Activated CD4-positive, alpha-beta T cell treated with anti-CD3 and anti-CD28 coated beads, Interleukin-2, amount 50 U/mL, for 48 hours (primary cell): ENCODE measurements at places on chromosomes 16 and 17.

DNA sequence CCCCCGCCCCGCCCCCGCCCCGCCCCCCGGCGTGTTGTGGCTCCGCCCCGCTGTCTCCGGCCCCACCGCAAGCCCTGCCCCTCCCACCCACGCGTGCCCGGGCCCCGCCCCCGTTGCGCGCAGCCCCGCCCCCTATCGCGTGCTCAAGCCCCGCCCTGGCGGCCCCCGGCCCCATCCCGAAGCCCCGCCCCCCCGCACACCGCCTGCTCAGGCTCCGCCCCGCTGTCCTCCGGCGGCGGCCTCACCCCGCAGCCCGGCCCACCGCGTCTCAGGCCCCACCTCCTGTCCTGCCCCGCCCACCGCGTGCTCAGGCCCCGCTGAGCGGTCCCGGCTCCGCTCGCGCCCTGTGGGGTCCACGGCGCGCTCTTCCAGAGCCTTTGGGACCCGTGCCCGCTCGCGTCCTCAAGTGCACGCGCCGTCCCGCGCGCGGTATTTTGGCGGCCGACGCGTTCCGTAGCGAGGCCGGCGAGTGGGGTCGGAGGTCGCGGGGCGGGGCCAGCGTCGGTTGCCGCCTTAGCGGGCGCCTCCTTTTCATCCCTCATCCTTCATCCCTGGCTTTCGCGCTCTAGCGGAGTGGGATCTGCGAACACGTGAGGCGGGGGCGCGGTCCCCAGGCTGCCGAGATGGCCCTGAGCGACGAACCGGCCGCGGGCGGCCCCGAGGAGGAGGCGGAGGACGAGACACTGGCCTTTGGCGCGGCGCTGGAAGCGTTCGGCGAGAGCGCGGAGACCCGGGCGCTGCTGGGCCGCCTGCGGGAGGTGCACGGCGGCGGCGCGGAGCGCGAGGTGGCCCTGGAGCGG, at the start of gene TBCD:
TSS of gene TBCD (plus strand) at position 495 of the 800 bp plus-strand sequence. CDS start at position 624, 129 bp downstream.
- peak; percentile 88 for DNase-seq

DNA sequence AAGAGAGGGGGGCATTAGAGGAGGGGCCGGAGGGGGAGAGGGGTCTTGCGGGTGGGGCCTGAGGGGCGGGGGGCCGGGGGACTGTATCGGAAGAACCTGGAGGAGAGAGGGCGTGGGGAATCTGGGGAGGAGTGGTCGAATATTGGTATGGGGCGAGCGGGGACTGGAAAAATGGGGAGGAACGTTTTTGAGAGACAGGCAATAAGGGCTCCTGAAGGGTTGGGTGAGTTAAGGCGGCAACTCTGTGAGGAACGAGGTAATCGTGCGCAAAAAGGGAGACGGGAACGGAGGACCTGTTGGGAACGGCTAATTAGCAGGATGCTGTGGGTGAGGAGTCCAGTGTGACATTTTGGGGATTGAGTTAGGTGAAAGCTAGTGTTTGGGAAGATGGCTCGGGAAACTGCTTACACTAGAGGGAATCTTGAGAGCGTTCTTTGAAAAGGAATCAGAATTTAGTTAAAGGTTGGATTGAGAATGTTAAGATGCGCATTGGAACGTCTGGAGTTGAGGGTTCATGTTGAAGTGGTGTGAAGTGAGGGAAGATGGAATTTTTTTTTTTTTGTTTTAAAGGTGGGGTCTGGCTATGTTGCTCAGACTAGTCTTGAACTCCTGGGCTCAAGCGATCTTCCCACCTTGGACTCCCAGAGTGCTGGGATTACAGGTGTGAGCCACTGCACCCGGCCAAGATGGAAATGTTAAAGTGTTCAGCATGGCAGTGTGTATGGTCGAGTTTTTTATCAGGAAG, 662 bp downstream of the WIPF2 start:
- peak; percentile 44 for DNase-seq

- DNase-seq: no peak
Observed at GRCh38 chr16:49353680-49354079, 19.9 kb upstream of the C16orf78 start.

DNA sequence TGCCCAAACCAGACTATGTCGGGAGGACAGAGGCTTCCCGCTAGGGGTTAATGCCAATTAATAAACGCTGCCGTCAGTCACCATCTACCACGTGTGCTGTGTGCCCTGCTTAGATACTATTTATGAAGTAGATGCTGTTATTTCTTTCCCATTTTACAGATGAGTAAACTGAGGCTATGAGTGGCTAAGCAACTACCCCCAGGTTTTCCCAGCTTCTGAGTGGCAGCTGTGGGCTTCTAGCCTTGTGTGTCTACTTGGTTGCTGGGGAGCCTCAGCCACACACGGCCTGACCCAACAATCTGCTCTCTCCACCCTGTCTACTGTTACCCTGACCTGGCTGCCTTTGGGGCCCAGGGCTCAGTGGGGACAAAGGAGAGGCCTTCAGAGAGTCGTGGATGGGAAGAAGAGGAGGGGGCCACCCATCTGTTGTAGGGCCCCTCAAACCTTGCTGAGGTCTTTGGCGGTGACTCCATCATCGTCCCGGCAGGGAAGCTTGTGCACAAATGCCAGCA, 7.1 kb downstream of the GIT1 start:
- no peak for DNase-seq

DNA sequence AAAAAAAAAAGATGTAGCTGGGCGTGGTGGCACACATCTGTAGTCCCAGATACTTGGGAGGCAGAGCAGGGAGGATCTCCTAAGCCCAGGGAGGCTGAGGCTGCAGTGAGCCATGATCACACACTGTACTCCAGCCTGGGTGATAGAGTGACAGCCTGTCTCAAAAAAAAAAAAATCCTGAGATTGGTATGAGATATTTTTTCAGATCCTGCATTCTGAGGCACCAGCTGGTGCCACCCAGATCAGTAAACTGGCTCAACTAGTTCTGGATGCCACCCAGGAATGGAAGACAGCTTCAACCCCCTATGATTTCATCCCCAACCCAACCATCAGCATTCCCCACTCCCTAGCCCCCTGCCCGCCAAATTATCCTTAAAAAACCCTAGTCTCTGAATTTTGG, 7.1 kb upstream of the GJC1 start:
- DNase-seq: no peak
